ENCODE measurements at places on chromosomes 16 and 17. TPM values are rescaled to one million over a fixed set of nuclear protein-coding genes. Genes with fewer than 3 reads are reported as not detected.

Gene MRPS23
- 33.3 TPM for total RNA-seq

Gene RAB11FIP4
- total RNA-seq = 0.94 TPM

DNA sequence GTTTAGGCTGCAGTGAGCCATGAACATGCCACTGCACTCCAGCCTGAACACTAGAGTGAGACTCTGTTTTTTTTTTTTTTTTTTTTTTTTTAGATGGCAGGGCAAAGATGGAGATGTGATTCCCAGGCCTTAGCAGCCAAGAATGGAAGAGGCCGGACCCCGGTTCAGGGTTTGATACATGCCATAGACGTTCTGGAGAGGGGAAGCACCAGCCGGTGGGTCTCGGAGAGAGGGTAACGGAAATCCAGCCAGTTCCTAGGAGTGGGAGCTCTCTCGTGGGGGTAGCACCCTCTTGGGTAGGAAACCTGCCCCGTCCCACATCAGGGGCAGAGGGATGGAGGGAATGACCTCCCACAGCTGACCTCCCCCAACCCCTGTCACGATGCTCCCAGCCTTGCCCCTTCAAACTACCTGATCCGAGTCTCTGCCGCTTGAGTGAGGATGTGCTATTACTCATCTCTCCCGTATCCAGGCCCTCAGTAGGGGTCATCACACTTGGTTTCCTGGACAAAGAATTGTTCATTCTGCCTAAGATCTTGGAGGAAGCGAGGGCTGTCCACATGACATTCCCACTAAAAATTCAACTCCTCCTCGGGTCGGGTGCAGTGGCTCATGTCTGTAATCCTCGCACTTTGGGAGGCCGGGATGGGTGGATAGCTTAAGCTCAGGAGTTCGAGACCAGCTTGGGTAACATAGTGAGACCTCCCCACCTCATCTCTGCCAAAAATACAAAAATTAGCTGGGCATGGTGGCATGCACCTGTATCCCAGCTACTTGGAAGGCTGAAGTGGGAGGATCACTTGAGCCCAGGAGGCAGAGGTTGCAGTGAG, 47.3 kb downstream of the MIS12 start:
- DNase-seq = no peak

DNA sequence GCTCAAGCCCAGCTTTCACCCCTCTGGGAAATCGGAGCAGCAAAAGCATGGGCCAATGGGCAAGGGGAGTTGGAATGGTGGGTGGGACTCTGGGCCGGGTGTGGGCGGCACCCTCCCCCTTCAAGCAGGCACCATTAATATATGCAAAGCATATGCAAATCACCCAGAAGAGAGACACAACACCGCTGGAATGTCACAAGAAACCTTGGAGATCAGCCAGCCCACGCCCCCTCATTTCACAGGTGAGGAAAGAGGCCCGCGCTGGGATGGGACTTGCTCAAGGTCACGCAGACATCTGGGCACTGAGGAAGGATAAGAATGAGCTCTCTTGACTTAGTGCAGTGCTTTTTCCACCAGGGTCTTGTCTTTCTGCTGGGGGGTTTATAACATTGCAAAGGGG, 4.8 kb downstream of the SRCIN1 start:
- DNase-seq = no peak

DNA sequence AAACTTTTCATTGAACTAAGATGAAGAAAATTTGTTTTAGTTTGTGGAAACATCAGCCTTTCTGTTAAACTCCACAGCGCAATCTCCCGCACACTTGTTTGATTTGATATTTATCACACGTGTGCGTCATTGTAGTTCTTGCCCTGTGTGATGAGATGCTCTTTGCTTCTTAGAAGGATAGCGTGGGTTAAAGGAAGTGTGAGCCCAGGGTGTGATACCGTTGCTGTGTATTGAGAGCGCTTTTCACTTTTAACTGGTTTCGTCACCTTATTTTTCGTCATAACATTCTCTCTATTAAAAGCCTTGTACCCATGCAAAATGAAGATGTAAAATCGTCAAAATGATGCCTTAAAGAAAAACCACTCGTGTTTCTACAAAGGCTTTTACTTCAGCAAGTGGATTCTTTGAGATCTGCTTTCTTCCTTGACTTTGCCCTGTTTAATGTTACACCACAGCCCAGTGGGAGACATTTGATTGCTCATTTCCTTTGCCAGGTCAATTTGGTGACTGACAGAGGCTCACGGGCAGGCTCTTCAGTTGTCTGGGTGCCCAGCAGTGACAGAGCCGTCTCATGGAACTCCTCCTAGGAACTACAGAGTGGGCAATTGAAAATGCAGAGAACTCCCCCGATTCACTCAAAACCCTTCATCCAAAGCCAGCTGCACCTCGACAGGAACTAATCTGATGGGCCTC, 61.1 kb downstream of the RPA1 start:
- no peak for DNase-seq

DNA sequence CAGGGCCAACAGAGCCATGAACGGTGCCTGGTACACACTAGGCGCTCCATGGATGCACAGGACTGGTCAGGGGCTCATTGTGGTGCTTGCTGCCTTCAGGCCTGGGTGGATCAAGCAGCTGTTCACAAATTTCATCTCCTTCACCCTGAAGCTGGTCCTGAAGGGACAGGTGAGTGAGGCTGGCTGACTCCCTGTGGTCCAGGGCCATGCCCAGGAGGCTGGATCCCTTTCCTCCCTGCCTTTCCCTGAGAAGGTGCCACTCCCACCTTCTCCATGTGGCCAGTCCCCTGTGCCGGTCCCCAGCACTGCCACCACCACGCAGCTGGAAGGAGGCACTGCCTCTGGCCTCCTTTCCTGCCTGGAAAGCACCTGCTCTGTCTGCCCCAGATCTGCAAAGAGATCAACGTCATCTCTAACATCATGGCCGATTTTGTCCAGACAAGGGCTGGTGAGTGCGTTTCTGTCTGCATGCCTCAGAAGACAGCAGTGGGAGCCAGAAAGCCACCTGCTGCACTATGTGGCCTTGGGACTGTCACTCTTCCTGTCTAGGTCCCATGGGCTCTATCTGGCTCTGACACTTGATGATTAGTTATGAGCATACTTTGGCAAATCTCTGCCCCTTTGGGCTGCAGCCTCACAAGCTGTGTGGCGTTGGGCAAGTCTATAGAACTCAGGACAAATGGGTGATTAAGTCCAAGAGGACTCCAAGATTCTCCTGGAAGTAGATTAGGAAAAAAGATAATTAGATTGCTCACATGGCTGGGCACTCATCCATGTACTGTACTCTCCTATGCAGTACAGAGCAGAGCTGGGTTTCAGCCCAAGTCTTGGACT, 9.4 kb downstream of the CETP start:
- DNase-seq = no peak

All from chondrocyte (in vitro differentiated cells).